ENCODE measurements at places on chromosomes 5 and 9.
A peak's percentile ranks its signal among the peaks of the same experiment; 100 is the strongest.

DNA sequence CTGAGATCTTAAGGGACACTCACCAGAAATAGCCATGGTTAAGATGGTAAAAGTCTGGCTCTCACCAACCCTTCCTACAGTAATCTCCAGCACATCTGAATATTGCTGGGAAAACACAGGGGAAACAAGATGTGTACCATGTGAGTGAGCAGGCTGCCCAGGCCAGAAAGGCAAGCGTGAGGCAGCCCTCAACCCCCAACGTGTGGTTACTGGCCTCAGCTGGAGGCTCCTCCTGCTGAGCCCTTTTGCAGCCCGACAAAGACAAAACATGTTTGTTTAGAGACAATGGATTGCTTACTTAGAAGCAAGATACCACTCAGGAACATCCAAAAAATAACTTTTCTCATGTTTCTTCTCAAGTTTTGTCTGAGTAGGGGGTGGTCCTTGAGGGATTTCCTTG, 16.6 kb downstream of the ZFP62 start:
- DNase-seq: no peak

- no peak for DNase-seq
Measured at GRCh38 chr5:52674815-52675545, 112.7 kb upstream of the ITGA1 start.

DNA sequence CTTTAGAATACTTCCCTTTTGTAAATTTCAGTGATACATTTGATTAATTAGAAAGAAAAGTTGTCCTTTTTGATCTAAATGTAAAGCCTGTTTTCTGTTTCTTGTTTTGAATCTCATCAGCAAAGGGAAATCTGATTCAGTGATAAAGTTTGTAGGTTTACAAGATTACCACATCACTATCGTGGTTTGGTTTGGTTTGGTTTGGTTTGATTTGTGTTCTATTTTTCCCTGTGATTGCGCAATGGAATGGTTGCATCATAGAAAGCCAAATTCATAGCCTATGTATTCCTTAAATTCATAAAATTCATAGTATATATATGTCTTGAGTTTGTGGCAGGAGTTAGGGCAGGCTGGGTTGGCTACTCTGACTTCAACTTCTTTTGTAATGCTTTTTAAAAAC, 15.2 kb downstream of the SRFBP1 start:
- DNase-seq: no peak

- no peak for DNase-seq
Measured at GRCh38 chr5:1410156-1411014, 34.9 kb downstream of the SLC6A3 start.

DNA sequence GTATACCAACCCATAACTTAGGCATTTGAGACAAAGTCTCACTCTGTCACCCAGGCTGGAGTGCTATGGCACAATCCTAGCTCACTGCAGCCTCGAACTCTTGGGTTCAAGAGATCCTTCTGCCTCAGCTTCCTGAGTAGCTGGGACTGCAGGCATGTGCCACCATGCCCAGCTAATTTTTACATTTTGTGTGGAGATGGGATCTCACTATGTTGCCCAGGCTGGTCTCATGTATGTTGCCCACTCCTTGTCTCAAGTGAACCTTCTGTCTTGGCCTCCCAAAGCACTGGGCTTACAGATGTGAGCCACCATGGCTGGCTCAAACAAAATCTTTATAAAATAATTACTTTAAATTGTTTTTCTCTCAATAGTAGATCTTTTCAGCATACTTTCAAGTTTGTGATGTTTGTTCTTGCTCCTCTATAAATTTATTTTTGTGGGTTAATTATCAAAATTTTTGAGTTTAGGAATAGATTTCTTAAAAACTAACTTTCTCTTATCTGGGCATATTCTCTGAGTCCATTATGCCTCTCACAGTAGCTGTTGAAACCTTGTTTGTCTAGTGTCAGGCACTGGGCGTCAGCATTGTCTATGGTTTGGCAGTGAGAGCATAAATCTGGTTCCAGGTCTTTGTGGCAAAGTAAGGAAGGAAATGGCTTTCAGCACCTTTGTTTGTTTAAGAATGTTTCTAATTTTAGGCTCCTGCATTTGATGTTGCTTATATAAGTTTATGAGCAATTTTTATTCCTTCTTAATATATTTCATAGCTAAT, 38.7 kb downstream of the NLN start:
- DNase-seq: peak; percentile 51

DNA sequence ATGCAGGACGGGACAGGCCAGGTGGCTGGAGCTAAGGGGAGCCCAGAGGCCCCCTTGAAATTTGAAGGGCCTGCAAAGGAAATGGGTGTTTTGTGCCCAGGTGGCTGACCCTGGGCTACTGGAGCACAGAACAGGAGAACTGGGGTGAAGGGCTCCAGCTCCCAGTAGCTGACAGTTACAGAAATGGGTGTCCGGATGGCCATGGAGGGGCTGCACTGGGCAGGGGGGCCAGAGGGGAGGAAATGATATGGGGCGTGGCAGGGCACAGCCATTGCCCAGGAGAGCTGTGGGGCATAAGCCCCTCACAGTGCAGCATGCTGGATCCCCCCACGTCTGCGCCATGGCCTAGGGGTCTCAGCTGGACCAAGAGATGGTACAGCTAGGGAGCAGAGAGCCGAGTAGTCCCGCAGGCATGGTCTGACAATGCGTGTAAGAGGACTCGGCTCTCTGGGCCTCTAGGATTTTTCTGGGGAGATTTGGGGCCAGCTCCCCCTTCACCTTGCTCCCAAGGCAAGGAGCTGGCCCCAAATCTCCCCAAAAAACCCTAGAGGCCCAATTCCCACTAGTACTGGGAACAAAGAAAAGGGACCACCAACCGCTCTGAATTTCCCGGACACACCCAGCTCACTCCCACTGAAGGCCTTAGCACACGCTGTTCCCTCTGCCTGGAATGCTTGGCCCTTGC, 7.9 kb upstream of the CARD19 start:
- peak; percentile 32 for DNase-seq

DNA sequence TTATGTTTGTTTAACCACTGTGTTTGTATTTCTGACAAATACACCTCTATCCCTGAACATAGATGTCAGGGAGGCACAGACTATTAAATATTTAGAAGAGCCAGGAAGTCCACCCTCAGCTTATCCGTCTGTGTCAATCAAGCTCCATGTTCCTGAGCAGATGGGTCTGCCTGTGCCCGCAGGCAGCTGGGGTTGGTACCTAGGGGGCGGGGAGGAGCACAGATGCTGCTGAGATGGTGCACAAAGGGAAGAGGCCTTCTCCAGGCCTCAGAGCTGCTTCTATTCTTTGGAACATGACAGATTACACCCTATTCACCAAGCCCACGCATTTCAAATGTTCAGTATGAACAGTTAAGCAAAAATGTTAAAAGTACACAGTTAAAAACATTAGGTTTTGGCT, 142.1 kb downstream of the EPB41L4A start:
- no peak for DNase-seq

DNA sequence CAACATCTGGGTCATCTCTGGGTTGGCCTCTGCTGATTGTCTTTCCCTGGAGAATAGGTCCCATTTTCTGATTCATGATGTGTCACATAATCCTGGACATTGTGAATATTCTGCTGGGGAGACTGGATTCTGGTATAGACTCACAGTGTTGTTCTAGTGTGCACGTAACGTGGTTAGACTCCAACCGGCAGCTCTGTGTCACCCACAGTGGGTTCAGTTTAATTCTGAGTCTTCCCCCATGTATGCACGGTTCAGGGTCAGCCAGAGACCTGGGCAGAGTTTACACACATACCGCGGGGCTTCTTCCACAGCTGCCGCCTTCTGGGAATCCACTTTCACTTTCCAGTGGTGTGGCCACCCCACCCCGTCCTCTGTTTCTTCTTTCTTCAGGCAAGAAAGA, 38.0 kb upstream of the LRRC14B start:
- DNase-seq: no peak

GRCh38 chr5:133843911-133844310, 124.5 kb downstream of the C5orf15 start:
- no peak for DNase-seq

- no peak for DNase-seq
Measured at GRCh38 chr9:5920860-5921328, 30.2 kb downstream of the MLANA start.

DNA sequence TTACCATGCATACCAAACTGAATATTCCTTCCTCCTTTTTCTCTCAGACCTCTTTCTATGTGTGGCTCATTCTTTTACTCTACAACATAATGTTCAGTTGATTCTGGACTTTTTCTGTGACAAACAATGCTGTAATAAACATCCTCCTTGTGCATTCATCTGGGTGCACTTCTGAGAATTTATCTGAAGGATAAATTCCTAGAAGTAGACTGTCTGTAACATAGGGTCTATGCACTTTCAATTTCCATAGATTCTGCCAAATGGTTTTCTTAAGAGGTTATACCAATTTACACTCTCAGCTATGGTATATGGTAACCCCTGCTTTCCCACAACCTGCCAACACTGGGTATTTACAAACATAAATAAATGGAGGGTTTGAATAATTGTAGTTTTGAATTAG, 24.1 kb upstream of the TNC start:
- DNase-seq: no peak

DNA sequence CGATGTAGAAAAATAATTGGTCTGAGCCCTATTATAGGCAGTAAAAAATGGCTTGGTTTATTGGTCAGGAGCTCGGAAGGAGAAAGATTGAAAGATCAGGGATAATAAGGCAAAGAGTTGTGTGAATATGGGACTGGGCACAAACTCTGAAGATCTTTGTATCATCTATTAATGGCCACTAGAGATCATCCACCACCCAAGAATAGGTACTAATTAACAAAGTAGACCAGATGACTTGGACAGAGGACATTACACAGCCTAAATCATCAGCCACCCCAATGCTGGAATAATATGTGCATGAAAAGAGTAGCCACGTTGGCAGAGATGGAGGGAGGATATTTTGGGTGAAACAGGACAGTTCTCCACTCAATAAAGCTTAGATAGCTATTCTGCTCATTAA, 364.1 kb downstream of the EFNA5 start:
- DNase-seq: no peak

DNA sequence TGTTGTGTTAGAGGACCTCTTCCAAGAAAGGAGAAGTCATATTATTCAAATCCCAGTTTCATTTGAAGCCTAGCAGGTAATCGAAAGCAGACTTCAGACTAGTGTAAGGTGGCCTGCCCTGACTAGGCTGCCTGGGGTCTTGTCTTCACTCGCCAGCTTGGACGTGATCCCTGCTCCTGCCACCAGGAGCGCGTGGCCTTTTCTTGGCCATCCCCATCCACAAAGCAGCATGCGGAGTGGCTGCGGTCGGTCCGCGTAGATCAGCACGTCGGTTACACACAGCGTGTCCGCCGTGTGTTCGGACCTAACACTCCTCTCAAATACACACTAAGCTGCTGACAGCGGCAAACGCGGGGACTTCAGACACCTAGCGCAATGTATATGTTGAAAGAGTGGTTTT, 37.3 kb downstream of the CFAP77 start:
- DNase-seq: no peak

DNA sequence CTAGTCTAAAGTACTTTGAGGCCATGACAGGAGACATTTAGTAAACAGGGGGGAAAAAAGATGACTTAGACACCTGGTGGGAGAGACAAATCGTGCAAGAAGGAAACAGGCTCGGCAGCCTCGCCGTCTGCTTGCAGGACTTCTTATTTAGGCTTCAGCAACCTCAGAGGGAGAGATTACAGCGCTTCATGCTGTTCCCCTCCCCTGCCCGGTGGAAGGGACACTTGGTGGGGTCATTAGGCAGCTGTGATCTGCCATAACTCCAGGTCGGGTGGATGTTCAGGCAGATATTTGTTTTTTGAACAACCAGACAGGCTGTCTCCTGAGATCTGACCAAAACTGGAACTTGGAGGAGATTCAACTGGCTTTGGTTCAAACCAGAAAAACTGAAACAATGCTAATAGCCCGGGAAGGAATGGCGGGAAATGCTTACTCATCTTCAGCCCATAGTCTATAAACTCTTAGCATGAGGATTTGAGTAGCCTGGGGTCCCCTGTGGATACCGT, 38.1 kb upstream of the CD180 start:
- DNase-seq: peak; percentile 61

DNA sequence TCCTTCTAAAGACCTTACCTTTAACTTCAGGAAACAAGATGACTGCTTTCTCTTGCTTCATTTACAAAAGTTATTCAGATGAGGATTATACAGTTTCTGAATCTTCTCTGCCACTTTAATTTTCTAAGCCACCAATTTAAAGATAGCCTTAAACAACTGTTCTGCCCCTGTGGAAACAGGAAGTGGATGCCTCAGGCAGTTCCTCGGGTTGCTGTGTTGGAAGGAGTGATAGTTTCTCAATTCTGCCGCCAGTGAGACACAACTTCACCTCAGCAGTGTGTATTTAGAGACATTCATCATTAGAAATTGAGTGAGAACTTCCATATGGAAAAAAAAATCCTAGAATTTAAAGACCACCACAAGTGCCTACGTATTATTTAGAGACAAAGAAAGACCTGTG, 475.1 kb upstream of the WWC1 start:
- no peak for DNase-seq

GRCh38 chr9:93148721-93149120, 14.7 kb upstream of the NINJ1 start:
- DNase-seq: no peak

GRCh38 chr5:161378701-161379100, 167.8 kb downstream of the GABRB2 start:
- DNase-seq: no peak

- DNase-seq: no peak
Measured at GRCh38 chr9:82722051-82722450, 340.9 kb downstream of the RASEF start.

DNA sequence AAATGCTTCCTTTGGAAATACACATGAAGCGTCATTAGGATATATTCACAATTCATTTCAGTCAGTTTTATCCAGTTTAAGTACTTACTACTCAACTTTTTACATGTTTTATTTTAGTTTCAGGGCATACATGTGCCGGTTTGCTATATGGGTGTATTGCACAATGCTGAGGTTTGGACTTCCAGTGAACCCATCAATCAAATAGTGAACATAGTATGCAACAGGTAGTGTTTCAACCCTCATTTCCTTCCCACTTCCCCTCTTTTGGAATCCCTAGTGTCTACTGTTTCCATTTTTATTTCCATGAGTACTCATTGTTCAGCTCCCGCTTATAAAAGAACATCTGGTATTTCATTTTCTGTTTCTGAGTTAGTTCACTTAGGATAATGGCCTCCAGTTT, 74.7 kb downstream of the TMEM161B start:
- DNase-seq: no peak

- DNase-seq: no peak
Measured at GRCh38 chr9:15248621-15249020, 58.4 kb downstream of the TTC39B start.

GRCh38 chr9:6869081-6869948, 111.5 kb downstream of the KDM4C start:
- DNase-seq: no peak

DNA sequence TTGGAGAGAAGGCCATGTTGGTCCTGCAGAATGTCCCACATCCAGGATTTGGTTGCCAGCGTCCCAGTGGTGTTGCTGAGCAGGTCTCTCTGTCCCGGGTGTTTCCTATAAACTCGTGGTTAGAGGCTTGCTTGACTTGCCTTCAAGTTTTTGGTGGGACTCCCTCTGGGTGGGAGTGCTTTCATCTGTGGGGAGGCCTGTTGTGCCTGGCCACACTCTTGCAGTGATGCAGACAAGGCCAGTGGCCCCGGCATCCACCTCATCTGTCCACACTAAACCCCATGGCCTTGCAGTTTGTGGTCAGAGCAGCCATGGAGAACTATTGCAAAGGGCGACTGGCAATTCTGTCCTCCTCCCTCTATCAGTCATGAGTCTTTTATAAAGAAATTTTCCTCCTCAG, 71.8 kb downstream of the PHF2 start:
- no peak for DNase-seq

Measured in left lobe of liver (tissue), 2 donors.